ENCODE measurements at places on chromosomes 11 and 22.

DNA sequence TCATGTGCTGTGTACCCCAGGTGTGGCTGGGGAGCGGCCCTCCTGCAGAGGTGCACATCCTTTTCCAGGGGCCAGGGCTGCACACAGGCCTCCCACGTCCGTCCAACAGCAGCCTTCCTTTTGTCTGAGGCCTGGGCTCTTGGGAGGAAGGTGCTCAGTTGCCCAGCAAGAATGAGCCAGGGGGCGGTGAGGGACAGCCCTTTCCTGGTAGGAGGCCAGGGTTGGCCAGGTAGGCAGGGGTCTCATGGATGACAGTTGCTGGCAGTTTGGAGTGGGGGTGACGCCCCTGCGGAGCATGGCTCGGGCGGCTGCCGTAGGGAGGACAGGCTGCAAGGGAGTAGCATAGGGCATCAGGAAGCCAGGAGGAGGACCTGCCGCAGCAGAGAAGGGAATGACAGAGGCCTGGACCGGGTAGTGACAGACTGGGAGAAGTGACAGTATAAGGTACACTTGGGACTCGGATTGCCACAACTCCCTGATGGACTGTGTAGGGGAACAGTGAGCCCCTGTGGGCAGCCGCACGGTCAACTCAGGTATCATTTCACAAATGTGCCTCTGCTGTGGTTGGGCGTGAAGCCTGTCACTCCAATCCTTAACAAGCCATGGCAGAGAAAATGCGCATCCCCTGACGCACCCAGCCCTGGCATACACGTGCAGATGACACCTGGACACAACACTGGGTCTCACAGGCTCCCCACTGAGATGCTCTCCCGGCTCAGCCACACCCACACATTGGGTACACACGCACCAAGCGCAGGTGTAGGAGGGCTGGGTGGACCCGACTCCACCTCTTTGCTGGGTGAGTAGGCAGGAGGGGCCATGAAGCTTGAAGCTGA lies 79.7 kb downstream of the DGCR2 start:
- DNase-seq = no peak

DNA sequence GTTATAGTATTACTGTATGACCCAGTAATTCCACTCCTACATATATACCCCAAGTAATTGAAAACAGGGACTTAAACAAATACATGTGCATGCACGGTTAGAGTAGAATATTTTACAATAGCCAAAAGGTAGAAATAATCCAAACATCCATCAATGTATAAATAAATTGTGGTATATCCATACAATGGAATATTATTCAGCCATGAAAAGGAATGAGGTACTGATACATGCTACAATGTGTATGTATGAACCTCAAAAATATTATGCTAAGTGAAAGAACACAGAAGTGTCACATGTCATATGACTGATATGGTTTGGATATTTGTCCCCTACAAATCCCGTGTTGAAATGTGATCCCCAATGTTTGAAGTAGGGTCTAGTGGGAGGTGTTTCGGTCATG lies 560.8 kb upstream of the LARGE1 start:
- DNase-seq = no peak

DNA sequence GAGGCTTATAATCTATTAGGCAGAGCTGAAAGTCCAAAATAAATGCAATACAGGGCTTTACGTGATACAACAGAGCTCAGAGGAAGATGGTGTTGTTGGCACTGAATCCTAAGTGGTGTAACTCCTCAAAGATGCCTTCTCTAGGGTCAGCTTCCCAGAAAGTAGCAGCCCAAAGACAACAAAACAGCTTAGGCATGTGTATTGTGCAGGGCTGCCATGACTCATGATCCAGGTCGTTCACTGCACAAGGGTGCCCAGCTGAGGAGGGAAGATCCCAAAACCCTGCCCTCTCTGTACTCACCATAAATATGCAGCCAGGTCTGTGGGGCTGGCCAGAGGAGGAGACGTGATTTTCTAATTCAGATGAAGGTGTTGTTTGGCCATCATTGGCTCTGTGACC lies 59.4 kb upstream of the NNMT start:
- DNase-seq = no peak

GRCh38 chr11:42490506-42490905 lies 821.3 kb upstream of the API5 start:
- no peak for DNase-seq

- DNase-seq = no peak
Measured at GRCh38 chr11:2990617-2991451, 1.3 kb downstream of the NAP1L4 start.

DNA sequence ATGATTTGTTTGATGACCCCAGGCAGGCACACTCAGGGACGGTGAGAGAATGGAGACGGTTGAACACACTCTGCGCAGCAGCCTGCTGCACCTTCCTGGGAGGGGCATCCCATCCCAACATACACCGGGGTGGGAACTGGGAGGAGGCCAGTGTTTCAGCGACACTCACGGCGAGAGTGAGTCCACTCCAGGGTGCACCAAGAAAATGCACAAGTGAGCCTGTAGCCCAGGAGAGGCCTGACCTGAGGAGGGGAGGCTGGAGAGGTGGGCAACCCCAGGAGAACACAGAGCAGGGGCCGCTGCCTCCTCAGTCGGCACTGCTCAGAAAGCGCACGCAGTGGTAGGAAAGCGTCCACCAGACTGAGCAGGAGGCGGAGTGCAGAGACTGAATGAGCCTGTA lies 54.5 kb downstream of the IGF2 start:
- no peak for DNase-seq

DNA sequence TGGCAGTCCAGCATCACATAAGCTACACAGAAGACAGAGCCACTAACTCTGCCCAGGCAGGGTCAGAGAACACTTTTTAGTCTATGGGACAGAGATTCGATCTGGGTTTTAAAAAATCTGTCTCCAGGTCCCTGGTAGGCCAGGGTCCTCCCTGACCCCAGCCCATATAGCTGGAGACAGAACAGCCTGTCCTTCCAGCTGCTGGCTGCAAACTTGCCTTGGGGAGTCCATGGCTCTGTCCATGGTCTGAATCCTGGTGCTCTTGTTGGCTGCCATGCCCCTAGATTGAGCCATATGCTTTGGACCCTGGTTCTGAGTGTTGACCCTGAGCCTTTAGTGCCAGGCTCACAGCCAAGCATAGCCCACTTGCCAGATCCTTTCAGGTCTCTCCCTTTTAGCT lies 13.3 kb upstream of the LIPT2 start:
- DNase-seq = no peak

All from BJ (cell line).